ENCODE measurements at places on chromosomes 13 and 19. TPM values are rescaled to one million over a fixed set of nuclear protein-coding genes. Genes with fewer than 3 reads are reported as not detected.
A peak's percentile ranks its signal among the peaks of the same experiment; 100 is the strongest.

- no peaks in the 10 kb centered on the region for H3K36me3 ChIP-seq
- H3K27ac ChIP-seq: no peak overlapping the region
- no peaks in the 10 kb centered on the region for H3K27me3 ChIP-seq
Observed at GRCh38 chr13:85729296-85729695, 69.9 kb downstream of the SLITRK6 start.

GRCh38 chr13:106036870-106037269 is 498.6 kb downstream of the EFNB2 start:
- H3K27ac ChIP-seq: no peak overlapping the region
- no peaks in the 10 kb centered on the region for H3K27me3 ChIP-seq
- no peak overlapping the region for H3K4me3 ChIP-seq
- no peaks in the 10 kb centered on the region for H3K4me1 ChIP-seq

DNA sequence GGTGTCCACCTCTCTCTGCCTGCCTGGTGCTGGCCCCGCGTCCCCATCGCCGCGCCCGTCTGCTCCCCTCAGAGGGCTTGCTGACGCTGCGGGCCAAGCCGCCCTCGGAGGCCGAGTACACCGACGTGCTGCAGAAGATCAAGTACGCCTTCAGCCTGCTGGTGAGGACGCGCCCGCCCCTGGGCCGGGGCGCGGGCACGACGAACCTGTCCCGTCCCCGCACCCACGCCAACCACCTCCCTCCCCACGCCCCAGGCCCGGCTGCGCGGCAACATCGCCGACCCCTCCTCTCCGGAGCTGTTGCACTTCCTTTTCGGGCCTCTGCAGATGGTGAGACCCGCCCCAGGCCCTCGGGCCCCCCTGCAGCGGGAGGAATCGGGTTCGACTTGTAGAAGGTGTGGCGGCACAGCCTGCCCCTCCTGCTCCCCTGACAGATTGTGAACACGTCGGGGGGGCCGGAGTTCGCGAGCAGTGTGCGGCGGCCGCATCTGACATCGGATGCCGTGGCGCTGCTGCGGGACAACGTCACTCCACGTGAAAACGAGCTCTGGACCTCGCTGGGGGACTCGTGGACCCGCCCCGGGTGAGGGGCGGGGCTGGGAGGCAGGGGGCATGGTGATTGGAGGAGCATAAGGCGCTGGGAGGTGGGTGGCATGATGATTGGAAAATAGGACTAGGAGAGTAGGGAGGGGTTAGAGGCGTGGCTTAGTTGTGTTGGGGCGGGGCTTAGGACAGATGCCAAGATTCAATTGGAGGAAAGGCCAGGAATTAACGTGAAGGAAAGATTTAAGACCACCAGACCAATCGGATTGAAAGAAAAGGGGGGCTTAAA is 6.6 kb downstream of the EPS8L1 start:
- peak overlapping the region; percentile 64 for H3K4me3 ChIP-seq
- H3K27me3 ChIP-seq: peaks cover 88% of the 10 kb centered on the region
- no peak for DNase-seq
- H3K36me3 ChIP-seq: no peaks in the 10 kb centered on the region
- H3K27ac ChIP-seq: no peak overlapping the region
- H3K4me1 ChIP-seq: peaks cover 43% of the 10 kb centered on the region

DNA sequence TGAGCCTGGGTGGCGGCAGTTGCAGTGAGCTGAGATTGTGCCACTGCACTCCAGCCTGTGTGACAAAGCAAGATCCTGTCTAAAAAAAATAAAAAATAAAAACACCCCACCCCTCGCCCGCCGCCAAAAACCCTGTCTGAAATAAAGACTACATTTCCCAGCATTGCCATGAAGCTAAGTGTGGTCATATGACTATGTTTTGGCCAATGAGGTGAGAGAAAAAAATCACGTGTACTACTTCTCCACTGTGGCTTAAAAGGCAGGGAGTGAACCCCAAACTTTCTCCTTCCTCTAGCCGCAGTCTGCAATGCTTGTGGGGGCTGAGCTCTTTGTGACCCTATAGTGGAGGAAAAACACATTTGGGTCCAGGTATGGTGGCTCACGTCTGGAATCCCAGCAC is 54.9 kb downstream of the COLGALT1 start:
- peaks cover 40% of the 10 kb centered on the region for H3K27me3 ChIP-seq
- H3K27ac ChIP-seq: no peak overlapping the region
- no peak for DNase-seq
- H3K36me3 ChIP-seq: no peaks in the 10 kb centered on the region
- H3K4me3 ChIP-seq: no peak overlapping the region
- H3K4me1 ChIP-seq: peaks cover 13% of the 10 kb centered on the region

DNA sequence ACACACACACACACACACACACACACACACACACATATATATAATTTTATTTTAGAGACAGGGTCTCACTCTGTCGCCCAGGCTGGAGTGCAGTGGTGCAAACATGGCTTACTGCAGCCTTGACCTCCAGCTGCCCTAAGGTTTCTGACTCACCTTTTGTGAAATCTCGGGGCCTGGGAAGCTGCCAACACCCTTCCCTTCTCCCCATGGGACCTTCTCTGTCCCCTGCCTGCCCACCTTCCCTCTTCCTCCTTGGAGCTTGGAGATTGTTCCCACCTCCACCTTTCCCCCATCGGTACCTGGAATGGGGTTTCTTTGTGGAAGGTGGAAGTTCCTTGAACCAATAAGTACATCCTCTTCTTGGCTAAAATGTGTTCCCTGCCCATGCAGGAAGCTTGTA is 6.3 kb downstream of the ARRDC5 start:
- no peak overlapping the region for H3K4me3 ChIP-seq
- peaks cover 3% of the 10 kb centered on the region for H3K27me3 ChIP-seq
- H3K4me1 ChIP-seq: peaks cover 10% of the 10 kb centered on the region
- H3K27ac ChIP-seq: no peak overlapping the region
- DNase-seq: no peak

DNA sequence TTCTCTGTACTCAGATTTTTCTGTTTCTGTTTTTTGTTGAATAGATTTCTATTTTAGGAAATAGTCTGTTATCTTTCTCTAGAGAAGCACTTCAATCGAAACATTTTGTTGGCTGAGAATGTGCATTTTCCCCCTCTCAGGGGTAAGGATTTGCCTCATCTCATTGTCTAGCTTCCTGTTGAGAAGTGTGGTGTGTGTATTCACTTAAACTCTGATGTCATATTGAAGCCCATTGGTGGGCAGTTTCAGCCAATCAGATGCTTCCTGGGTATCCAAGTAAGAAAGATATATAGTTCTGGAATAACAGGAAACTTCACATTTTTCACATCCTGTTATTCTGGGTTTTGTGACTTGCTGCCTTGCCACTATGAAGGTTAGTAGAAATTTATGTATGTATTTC is 87.6 kb downstream of the ARHGEF7 start:
- DNase-seq: no peak
- H3K27me3 ChIP-seq: no peaks in the 10 kb centered on the region
- H3K4me1 ChIP-seq: peaks cover 84% of the 10 kb centered on the region
- H3K36me3 ChIP-seq: peaks cover 10% of the 10 kb centered on the region
- H3K27ac ChIP-seq: peak overlapping the region; percentile 82
- H3K4me3 ChIP-seq: peak overlapping the region; percentile 60

- H3K36me3 ChIP-seq: peaks cover 10% of the 10 kb centered on the region
- H3K27me3 ChIP-seq: peaks cover 73% of the 10 kb centered on the region
- peaks cover 46% of the 10 kb centered on the region for H3K4me1 ChIP-seq
- no peak for DNase-seq
- peak overlapping the region; percentile 35 for H3K4me3 ChIP-seq
- no peak overlapping the region for H3K27ac ChIP-seq
Observed at GRCh38 chr19:2252055-2252796, 3.1 kb downstream of the AMH start.

GRCh38 chr19:3142292-3142670 is 6.4 kb downstream of the GNA15 start:
- no peaks in the 10 kb centered on the region for H3K27me3 ChIP-seq
- no peaks in the 10 kb centered on the region for H3K36me3 ChIP-seq
- H3K27ac ChIP-seq: peak overlapping the region; percentile 73
- no peak for DNase-seq

GRCh38 chr13:112210371-112210770 is 143.4 kb downstream of the SOX1 start:
- H3K4me1 ChIP-seq: peaks cover 11% of the 10 kb centered on the region
- H3K4me3 ChIP-seq: no peak overlapping the region
- H3K27ac ChIP-seq: no peak overlapping the region
- peaks cover 70% of the 10 kb centered on the region for H3K27me3 ChIP-seq
- H3K36me3 ChIP-seq: no peaks in the 10 kb centered on the region

GRCh38 chr19:56310462-56310861 is 4.2 kb downstream of the ZSCAN5A start:
- H3K36me3 ChIP-seq: peaks cover 13% of the 10 kb centered on the region
- DNase-seq: no peak
- no peaks in the 10 kb centered on the region for H3K27me3 ChIP-seq
- H3K4me3 ChIP-seq: no peak overlapping the region

DNA sequence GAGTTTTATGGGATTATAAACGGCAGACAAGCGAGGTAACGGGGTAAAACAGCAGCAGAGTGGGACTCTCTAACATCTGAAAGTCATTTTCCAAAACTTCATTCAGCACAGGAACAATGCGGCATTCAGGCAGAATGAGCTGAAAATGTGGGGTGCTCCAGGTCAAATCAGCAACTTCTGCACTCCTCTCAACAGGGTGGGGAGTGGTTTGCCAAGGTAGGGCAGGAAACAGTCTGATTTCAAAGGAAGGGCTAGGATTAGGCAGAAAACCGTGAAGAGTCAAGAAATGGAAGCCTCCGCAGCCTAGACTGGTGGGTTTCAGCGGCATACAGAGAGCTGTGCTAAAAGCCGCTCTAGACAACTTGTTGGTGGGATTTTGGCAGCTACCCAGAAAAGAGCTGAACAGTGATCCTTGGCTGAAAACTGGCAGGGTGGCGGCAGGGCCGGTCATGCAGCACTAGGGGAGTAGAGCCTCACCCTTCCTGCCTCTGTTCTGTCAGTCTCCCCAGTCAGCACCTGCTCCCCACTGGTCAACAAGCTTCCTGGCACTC is 154.2 kb upstream of the KLF12 start:
- peak overlapping the region; percentile 60 for H3K27ac ChIP-seq
- H3K4me3 ChIP-seq: peak overlapping the region; percentile 54
- H3K36me3 ChIP-seq: no peaks in the 10 kb centered on the region
- peak; percentile 26 for DNase-seq
- H3K27me3 ChIP-seq: no peaks in the 10 kb centered on the region
- H3K4me1 ChIP-seq: peaks cover 30% of the 10 kb centered on the region

ARRDC5 gene
- total RNA-seq: not detected

ETV2 gene
- 0.33 TPM for total RNA-seq

TSKS gene
- 0.38 TPM for total RNA-seq

DIAPH3 gene
- total RNA-seq: 0.25 TPM

SLC10A2 gene
- not detected for total RNA-seq

All from left ventricle myocardium inferior (tissue), 1 donor.